ENCODE measurements at places on chromosomes 16 and 17. TPM values are rescaled to one million over a fixed set of nuclear protein-coding genes. Genes with fewer than 3 reads are reported as not detected.

DNA sequence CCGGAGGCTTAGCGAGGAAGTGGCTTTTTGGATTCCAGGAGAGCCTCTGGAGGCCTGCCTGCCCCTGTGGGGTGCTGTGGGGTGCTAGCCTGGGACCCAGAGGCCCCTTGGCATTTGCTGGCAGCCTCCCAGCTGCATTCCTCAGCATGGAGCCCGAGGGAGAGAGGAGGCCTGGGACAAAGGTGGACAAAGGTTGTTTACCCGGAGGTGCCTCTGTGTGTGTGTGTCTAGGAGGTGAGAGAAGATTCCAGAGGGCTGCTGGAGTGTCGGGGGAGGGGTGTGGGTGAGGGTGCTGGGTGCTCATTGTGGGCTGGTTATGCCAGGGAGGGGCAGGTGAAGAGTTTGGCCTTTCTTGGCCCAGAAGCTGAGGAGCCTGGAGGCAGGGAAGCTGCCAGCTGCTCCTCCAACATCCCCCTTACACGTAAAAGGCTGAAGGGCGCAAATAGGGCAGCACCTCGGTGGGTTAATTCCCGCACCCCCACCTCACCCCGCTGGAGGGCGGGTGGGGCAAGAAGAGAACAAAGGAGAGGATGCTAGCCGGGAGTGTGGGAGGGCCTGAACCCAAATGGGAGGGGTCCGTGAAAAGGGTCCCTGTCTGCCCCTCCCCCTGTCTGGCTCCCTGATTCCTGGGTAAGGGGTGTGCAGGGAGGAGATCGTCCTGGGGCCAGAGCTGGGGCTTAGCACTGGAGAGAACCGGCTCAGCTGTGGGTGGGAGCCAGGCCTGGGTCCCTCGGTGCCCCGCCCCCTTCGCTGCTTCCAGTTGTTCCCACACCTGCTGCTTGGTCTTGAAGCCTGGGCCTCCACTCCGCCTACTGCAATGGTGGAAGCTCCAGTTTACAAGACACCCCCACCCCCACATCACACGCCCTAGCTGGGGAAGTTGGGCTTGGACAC, 9.9 kb downstream of the HEXIM2 start:
- peak; percentile 40 for ATAC-seq

DNA sequence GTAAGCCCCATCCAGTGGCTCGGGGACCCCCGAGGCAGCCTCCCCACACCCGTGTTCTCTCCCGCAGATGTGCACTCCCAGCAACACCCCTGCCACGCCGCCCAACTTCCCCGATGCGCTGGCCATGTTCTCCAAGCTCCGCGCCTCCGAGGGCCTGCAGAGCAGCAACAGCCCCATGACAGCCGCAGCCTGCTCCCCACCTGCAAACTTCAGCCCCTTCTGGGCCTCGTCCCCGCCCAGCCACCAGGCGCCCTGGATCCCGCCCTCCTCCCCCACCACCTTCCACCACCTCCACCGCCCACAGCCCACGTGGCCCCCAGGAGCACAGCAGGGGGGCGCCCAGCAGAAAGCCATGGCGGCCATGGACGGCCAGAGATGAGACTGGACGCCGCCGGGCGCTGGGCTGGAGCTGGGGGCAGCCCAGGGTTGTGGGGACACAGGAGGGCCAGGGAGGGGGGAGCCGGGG, 5.0 kb downstream of the UBALD2 start:
- no peak for ATAC-seq

Gene OSGIN1
- 5.6 TPM for total RNA-seq

DNA sequence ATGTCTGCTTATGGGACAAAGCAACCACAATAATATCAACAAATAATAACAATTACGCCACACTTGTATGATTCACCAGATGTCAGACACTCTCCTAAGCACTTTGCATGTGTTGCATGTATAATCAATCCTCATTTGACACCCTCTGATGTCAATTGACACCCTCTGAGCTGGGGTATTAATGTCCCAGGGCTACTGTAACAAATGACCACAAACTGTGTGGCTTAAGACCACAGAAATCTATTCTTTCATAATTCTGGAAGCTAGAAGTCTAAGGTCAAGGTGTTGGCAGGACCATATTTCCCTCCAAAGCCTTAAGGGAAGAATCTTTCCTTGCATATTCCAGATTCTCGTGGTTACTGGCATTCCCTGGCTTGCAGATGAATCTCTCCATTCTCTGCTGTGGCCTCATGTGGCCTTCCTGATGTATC, 112.7 kb downstream of the NPIPB5 start:
- no peak for ATAC-seq

DNA sequence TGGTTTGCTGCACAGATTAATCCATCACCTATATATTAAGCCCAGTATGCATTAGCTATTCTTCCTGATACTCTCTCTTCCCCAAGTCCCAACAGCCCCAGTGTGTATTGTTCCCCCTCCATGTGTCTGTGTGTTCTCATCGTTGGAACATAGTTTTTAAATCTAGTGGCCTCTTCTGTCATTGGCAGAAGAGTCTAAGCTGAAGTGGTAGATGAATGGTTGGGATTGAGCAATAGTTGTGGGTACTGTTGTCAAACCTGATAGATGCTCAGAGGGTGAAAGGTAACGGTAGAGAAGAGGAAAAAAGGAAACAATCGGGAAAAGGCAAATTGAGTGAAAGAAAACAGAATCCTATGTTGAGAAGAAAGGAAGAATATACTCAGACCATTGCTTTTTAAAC, 29.9 kb downstream of the MAP3K3 start:
- no peak for ATAC-seq

- ATAC-seq = no peak
These were observed 7.9 kb downstream of the ACLY start for GRCh38 chr17:41910701-41911391.

DNA sequence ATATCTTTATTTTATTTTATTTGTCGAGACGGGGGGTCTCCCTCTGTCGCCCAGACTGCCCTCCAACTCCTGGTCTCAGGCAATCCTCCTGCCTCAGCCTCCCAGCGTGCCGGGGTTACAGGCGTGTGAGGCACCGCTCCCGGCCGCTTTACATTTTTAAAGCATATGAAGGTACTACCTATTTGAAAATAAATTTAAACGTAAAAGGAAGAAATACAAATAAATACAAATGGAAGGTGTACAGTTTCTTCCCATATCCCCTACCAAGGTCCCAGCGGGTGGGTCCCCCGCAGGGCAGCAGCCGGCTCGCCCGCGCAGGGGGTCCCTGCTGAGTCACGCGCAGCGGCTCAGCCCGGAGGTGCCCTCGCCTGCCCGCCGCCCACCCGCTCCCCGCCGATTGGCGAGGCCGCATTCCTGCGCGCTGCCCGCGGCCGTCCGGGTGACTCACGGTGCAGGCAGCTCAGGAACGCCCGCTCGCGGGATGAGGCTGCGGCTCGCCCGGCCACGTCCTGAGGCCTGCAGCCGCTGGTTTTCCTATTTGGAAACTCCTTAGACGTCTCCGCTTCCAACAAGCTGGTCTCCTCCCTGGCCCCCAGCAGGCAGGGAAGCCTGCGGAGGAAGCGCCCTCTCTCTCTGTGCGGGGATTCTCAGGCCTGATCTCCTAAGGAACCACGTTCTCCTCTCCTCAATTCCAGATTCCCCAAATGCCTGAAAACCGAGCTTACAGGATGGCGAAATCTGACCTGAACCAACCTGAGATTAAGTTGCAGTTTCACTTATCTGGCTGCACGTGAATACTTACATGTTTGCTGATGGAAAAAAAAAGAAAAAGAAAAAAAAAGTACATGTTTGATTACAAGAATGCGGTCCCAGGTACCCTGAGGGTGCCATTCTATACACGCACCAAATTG, 54.8 kb upstream of the MAP3K14 start:
- ATAC-seq = peak; percentile 90

Gene SLC25A11
- 42.4 TPM for total RNA-seq

DNA sequence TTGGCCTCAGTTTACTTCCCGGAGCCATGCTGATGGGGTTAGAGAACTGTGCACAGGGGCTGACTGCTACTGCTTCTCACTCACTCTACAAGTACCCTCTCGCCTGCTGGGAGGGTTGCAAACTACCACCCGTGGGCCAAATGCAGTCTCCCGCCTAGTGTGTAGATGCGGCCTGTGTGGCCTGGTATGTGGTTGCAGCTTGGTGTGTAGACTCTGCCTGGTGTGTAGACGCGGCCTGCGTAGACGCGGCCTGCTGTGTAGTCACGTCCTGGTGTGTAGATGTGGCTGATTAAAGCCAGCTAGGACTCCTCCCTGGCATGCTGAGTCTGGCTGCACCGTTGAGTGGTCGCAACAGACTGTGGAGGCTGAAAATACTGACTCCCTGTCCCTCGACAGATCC, 7.3 kb downstream of the CANT1 start:
- ATAC-seq = no peak

GRCh38 chr17:55238931-55239297, 25.8 kb upstream of the HLF start:
- peak; percentile 10 for ATAC-seq

- ATAC-seq = no peak
These were observed 580.3 kb upstream of the CA10 start for GRCh38 chr17:52738791-52739190.

- peak; percentile 1 for ATAC-seq
These were observed 418 bp downstream of the SOCS3 start for GRCh38 chr17:78359321-78359996.

DNA sequence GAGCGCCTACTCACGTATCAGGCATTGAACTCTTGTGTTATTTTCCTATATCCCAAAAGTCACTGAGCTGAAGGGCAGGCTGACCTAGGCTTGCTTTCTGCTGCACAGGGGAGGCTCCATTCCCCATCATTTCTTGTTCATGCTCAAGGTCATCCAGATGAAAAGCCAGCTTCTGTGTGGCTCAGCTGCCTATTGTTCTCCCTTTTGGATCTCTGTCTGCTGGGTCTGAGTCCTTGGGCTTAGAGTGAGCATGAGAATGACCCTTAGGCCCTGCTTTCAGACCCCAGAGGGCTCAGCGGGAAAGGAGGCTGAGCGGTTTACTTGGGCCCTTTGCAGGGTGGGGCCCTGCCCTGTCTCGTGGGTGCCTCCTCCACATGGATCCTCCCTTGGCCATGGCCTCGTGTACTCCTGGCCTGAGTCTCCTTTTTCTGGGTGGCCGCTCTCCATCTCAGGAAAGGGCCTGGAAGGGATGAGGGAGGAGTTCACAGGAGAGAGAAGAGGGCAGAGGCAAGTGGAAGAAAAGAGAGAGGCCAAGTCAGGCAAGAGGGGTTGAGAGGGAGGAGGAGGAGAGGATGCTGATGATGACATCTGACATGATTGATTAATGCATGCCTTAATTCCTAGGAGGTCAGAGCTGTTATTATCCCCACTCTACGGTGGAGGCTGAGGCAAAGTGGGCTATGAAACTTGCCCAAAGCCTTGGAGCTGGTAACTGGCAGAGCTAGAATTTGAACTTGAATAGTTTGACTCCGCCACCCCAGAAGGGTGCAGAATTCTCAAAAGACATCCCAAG, 19.8 kb upstream of the MAP3K14 start:
- ATAC-seq = no peak

DNA sequence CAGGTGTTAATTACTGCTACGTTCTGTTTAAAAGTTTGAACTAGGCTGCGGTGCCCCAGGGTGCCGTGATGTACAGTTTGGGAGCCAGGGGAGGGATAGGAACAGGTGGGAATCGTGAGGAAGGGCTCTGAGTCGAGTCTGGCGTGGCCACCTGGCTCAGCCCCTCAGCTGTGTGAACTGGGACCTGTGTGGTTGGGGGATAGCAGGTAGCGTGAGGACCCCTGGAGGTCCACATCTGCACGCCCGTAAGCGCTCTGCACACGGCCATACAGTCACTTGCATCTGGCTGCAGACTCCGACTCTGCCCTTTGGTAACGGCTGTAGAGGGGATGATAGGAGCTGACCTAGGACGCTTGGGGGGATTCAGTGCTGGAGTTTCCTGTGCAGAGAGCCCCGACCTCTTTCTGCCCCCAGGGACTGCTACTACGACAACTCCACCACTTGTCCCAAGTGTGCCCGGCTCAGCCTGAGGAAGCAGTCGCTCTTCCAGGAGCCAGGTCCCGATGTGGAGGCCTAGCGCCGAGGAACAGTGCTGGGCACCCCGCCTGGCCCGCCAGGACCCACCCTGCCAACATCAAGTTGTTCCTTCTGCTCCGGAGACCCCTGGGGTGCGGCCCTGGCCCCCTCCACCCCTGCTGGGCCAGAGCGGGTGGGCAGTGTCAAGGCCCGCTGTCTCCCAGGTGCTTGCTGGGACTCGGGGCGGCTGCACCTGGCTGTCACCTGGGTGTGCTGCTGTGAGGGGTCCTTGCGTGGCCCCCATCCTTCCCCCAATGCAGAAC, 17.1 kb downstream of the DEF8 start:
- ATAC-seq = peak; percentile 7

GRCh38 chr17:34009912-34010311, 245.2 kb upstream of the CCL2 start:
- no peak for ATAC-seq

Gene KRT20
- 0.20 TPM for total RNA-seq

All from esophagus mucosa (tissue), 1 donor.